Thoracic aorta endothelial cell (primary cell): ENCODE measurements at places on chromosomes 2 and 18. TPM values are rescaled to one million over a fixed set of nuclear protein-coding genes. Genes with fewer than 3 reads are reported as not detected.

Gene CRYGC
- total RNA-seq = not detected in 2 replicates

Gene PDCD1
- total RNA-seq = not detected in 2 replicates

Gene LNPK
- total RNA-seq = 17.4 and 20.5 TPM in 2 replicates

Gene TAF4B
- 7.0 and 9.6 TPM in 2 replicates for total RNA-seq

Gene TMEM200C
- total RNA-seq = 0.22 TPM in 1 of 2 replicates, not detected in the other

Gene CFC1
- not detected in 2 replicates for total RNA-seq
